ENCODE measurements at places on chromosomes 12 and 14. TPM values are rescaled to one million over a fixed set of nuclear protein-coding genes. Genes with fewer than 3 reads are reported as not detected.
A peak's percentile ranks its signal among the peaks of the same experiment; 100 is the strongest.

DNA sequence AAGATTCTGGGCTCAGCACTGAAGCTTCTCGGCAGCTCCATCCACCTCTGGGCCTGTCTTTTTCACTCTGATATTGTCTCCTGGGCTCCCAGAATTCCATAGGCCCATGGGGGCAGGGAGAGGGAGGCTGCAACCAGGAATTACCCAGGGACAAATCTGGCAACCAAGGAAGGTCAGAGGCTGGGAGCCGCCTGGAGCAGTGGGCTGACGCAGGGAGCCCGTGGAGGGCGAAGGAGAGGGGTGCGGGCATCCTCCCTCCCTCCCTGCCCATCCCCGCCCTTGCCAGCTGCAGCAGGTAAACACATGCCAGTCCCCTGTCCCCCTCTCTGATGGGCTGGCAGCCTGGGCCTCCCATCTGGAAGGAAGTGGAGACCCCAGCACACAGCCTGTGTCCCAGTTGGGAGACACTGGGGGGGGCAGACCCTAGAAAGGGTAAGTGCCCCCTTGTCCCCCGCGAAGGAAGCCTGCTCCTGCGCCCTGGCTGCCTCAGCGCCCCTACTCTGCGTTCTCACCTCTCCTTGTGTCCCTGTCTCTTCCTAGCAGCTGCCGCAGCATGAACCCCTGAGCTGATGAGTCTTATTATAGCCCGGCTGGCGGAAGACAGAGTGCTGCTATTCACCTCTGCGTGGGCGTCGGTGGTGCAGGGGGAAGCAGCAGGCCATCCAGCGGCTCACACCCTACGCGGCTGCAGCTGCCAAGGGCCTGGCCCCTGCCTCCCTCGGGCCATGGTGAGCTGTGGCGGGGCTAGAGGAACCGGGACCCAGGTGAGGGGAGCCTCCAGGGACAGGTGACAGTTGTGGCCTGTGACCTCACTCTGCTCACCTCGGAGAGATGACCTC, 6.7 kb downstream of the LRTM2 start:
- no peak overlapping the region for H3K4me3 ChIP-seq
- H3K27ac ChIP-seq: no peak overlapping the region
- peaks cover 3% of the 10 kb centered on the region for H3K4me1 ChIP-seq
- H3K36me3 ChIP-seq: no peaks in the 10 kb centered on the region

GRCh38 chr14:102951034-102951433, 28.6 kb downstream of the AMN start:
- H3K27me3 ChIP-seq: no peaks in the 10 kb centered on the region
- no peaks in the 10 kb centered on the region for H3K4me1 ChIP-seq
- no peak overlapping the region for H3K27ac ChIP-seq
- peaks cover 44% of the 10 kb centered on the region for H3K36me3 ChIP-seq
- no peak overlapping the region for H3K4me3 ChIP-seq

GRCh38 chr14:75619548-75619947, 41.1 kb downstream of the ERG28 start:
- no peak for DNase-seq
- no peak overlapping the region for H3K4me3 ChIP-seq
- H3K27me3 ChIP-seq: no peaks in the 10 kb centered on the region
- H3K4me1 ChIP-seq: peaks cover 2% of the 10 kb centered on the region

GRCh38 chr12:20628226-20628787, 66.8 kb upstream of the SLCO1C1 start:
- no peak overlapping the region for H3K4me3 ChIP-seq
- DNase-seq: no peak
- H3K27me3 ChIP-seq: no peaks in the 10 kb centered on the region
- H3K36me3 ChIP-seq: peaks cover 6% of the 10 kb centered on the region

- no peaks in the 10 kb centered on the region for H3K36me3 ChIP-seq
- H3K4me3 ChIP-seq: no peak overlapping the region
- no peaks in the 10 kb centered on the region for H3K27me3 ChIP-seq
- H3K4me1 ChIP-seq: no peaks in the 10 kb centered on the region
- DNase-seq: peak; percentile 44
Measured at GRCh38 chr14:89899917-89900663, 54.4 kb downstream of the EFCAB11 start.

DNA sequence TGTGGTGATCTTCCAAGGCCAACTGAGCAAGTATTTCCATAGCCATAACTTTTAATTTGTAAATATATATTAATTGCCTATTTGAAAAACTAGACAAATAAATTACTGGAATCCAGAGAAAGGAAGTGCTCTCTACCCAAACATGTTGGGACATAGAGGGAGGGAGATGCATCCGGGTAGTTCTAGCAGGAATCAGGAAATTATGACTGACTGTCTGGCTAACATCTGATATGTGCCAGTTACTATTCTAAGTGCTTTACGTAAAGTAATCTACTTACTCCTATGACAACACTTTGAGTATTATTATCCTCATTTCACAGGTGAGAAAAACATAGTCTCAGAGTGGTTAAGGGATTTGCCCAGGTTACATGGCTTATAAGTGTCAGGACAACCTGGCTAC, 147.7 kb upstream of the VASH1 start:
- no peak overlapping the region for H3K27ac ChIP-seq
- no peak overlapping the region for H3K4me3 ChIP-seq

DNA sequence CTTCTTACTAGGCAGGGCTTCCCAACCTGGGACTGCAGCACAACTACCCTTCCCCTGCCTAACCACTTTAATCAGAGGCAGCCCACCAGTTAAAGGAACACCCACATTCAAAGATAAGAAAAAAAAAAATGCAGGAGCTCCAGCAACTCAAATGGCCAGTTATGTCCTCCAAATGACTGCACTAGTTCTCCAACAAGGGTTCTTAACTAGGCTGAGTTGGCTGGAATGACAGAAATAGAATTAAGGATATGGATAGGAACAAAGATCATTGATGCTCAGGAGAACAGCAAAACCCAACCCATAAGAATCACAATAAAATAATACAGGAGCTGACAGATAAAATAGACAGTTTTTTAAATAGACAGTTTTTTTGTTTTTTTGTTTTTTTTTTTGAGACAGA, 154.2 kb downstream of the PLCZ1 start:
- H3K4me3 ChIP-seq: no peak overlapping the region
- H3K27me3 ChIP-seq: no peaks in the 10 kb centered on the region
- no peaks in the 10 kb centered on the region for H3K36me3 ChIP-seq
- H3K4me1 ChIP-seq: no peaks in the 10 kb centered on the region
- peak; percentile 19 for DNase-seq
- no peak overlapping the region for H3K27ac ChIP-seq

DNA sequence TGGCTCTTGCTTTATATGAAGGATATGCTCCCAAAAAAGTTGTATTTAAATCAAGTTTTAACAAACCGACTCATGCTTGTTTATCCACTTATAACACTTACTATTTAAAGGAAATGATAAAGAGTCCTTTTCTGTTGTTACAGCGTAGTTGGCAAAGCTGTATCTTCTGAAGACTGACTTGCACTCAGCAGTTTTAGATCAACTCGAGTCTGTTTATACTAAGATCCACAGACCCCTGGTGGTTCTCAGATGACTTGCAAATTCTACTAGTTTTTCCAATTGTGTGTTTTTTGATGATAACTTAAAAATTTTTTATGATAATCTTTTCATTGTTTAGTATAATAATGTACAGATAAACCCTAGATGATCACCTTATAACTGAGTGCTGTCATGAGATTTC, 475.8 kb downstream of the RGS6 start:
- no peaks in the 10 kb centered on the region for H3K36me3 ChIP-seq
- no peak overlapping the region for H3K27ac ChIP-seq
- H3K4me1 ChIP-seq: no peaks in the 10 kb centered on the region
- H3K27me3 ChIP-seq: no peaks in the 10 kb centered on the region
- H3K4me3 ChIP-seq: no peak overlapping the region
- DNase-seq: no peak

DNA sequence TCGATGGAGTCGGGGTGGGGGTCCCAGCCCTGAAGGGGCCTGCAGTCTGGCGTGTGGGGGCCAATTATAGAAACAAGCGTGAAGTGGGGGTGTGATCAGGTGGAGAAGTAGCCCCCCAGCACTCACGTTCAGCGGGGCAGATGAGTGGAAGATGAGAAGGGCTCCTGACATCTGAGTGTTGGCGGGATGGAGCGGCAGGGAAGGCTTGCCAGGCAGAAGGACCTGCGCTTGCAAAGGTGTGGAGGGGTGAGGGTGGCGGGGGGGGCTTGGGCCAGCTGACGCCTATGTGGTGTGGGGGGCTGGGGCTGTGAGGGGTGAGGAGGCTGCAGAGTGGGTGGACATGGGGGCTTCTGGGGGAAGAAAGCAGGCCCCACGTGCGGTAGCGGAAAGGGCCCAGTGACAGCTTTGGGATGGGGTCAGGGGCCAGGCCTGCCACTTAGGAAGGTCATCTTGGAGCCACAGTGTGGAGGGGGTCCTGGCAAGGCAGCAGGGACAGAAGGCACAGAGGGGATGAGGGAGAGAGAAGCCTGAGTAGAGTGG, 22.2 kb upstream of the BEGAIN start:
- no peak for DNase-seq
- H3K4me3 ChIP-seq: no peak overlapping the region
- no peaks in the 10 kb centered on the region for H3K36me3 ChIP-seq
- no peaks in the 10 kb centered on the region for H3K4me1 ChIP-seq
- no peak overlapping the region for H3K27ac ChIP-seq

DNA sequence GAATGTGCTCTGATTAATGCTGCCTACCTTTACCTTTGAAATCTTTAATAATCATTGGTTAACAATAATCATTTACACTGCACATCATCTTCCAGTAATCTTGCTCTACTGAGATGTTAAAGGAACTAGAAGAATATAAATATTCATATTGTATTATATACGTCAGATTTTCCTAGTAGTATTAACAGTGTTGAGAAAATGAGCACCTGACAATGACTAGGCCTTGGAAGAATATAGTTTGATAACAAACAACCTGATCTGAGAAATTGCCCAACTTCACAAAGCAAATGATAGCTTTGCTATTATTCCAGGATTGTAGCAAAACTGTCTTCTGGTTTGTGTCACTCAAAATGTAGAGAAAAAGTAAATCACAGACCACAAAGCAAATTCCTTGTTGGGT, 467.1 kb downstream of the NOVA1 start:
- no peak overlapping the region for H3K27ac ChIP-seq
- H3K4me3 ChIP-seq: no peak overlapping the region
- H3K4me1 ChIP-seq: no peaks in the 10 kb centered on the region
- no peak for DNase-seq
- H3K27me3 ChIP-seq: no peaks in the 10 kb centered on the region

The KRT85 gene
- total RNA-seq: not detected

- no peaks in the 10 kb centered on the region for H3K36me3 ChIP-seq
- DNase-seq: no peak
- no peak overlapping the region for H3K4me3 ChIP-seq
- no peaks in the 10 kb centered on the region for H3K27me3 ChIP-seq
Measured at GRCh38 chr12:8572507-8572906, 31.8 kb upstream of the CLEC4E start.

The NEMF gene
- 48.8 TPM for total RNA-seq

The SELPLG gene
- 11.3 TPM for total RNA-seq

GRCh38 chr12:65609359-65609771, 214.9 kb upstream of the HMGA2 start:
- H3K36me3 ChIP-seq: no peaks in the 10 kb centered on the region
- DNase-seq: no peak
- no peak overlapping the region for H3K27ac ChIP-seq
- no peak overlapping the region for H3K4me3 ChIP-seq
- H3K4me1 ChIP-seq: peaks cover 1% of the 10 kb centered on the region

- no peaks in the 10 kb centered on the region for H3K36me3 ChIP-seq
- DNase-seq: no peak
- H3K4me3 ChIP-seq: no peak overlapping the region
- H3K4me1 ChIP-seq: no peaks in the 10 kb centered on the region
Measured at GRCh38 chr14:34833549-34834523, 41.3 kb downstream of the BAZ1A start.

DNA sequence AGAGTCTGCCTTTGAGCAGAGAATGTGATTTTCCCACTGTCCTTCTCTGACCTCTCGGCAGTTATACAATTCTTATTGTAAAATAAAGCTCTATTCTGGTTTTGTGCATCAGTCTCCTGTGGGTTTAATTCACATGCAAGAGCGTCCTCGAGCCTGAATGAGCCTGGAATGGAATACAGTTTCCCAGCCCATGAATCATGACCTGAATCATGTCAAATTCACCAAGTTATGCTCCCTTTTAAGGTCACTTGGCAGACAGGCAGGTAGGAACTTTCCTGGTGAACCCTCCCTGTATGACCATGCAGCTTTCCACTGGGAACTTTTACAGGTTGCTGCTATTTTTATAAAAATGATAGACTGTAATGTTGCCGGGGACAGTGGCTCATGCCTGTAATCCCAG, 41.7 kb downstream of the BICD1 start:
- H3K27ac ChIP-seq: no peak overlapping the region
- H3K27me3 ChIP-seq: no peaks in the 10 kb centered on the region
- DNase-seq: no peak
- no peaks in the 10 kb centered on the region for H3K4me1 ChIP-seq
- H3K4me3 ChIP-seq: no peak overlapping the region

The SMCO2 gene
- total RNA-seq: not detected

- DNase-seq: no peak
- no peak overlapping the region for H3K27ac ChIP-seq
- H3K4me1 ChIP-seq: no peaks in the 10 kb centered on the region
- no peak overlapping the region for H3K4me3 ChIP-seq
- H3K27me3 ChIP-seq: no peaks in the 10 kb centered on the region
Measured at GRCh38 chr12:62995097-62995496, 60.1 kb upstream of the PPM1H start.

The MSRB3 gene
- total RNA-seq: 41.4 TPM

DNA sequence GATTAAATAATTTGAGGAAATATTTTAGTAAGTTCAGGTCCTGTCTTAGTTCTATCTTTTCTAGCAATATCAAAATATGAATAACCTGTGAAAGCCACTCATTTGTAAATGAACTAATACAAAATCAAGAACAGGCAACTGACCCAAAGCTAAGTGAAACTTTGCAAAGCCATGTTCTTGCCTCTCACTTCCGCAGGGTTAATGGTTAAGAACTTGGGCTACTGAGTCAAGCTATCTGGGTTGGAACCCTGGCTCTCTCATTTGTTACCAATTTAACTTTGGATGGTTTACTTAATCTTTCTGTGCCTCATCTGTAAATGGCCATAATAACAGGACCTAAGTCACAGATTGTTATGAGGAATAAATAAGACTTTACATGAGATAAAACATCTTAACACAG, 2.8 kb downstream of the KIF21A start:
- no peaks in the 10 kb centered on the region for H3K36me3 ChIP-seq
- H3K27ac ChIP-seq: no peak overlapping the region
- no peak overlapping the region for H3K4me3 ChIP-seq
- DNase-seq: no peak
- no peaks in the 10 kb centered on the region for H3K27me3 ChIP-seq

DNA sequence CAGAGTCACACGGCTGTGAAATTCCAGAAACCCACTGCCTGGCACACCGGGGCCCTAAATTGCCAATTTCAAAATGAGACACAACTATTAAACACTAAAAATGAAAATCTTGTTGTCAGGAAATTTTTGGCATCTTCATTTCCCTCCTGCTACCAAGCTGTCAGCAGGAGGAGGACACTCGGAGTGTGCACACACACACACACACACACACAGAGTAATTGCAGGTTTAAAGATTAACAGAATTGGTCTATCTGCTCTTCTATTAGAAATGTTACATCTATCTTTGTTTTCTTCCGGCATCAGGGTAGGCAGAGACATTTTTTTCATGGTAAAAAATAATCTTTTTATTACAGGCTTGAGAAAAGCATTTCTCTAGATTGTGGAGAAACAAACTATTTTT, 314.2 kb downstream of the EGLN3 start:
- H3K4me3 ChIP-seq: no peak overlapping the region
- H3K27me3 ChIP-seq: peaks cover 2% of the 10 kb centered on the region
- no peak overlapping the region for H3K27ac ChIP-seq
- H3K4me1 ChIP-seq: no peaks in the 10 kb centered on the region
